A549 treated with ZK216348 at 1 μM for 4 hours (cell line): ENCODE measurements at places on chromosomes 1 and 21. TPM values are rescaled to one million over a fixed set of nuclear protein-coding genes. Genes with fewer than 3 reads are reported as not detected.

The CSF3R gene
- not detected in 5 replicates for total RNA-seq

The PDE4B gene
- total RNA-seq, result 8.6 to 12.6 TPM (median 10.4 TPM) in 5 replicates

The DARS2 gene
- total RNA-seq, result 36.5 to 44.5 TPM (median 42.1 TPM) in 5 replicates

The C1QA gene
- not detected in 5 replicates for total RNA-seq

The GBP5 gene
- 0.18 TPM in 1 of 5 replicates, not detected in the others for total RNA-seq

The CR1L gene
- 0.41 TPM in 1 of 5 replicates, not detected in the others for total RNA-seq

The TMEM54 gene
- total RNA-seq, result 18.7 to 46.8 TPM (median 46.0 TPM) in 5 replicates

The LINGO4 gene
- not detected in 5 replicates for total RNA-seq

The TEX38 gene
- not detected in 5 replicates for total RNA-seq

The UBE2U gene
- not detected in 5 replicates for total RNA-seq

The TMPRSS3 gene
- total RNA-seq, result 0.15 to 0.24 TPM (median 0.21 TPM) in 5 replicates

The MYOC gene
- total RNA-seq, result 0.06 TPM in 1 of 5 replicates, not detected in the others

The HSD3B2 gene
- not detected in 5 replicates for total RNA-seq

The SPATA46 gene
- total RNA-seq, result not detected in 5 replicates

The LCK gene
- total RNA-seq, result not detected in 5 replicates

The KCNE1 gene
- not detected in 5 replicates for total RNA-seq

The RGS4 gene
- 0.21 to 0.31 TPM in 2 of 5 replicates, not detected in the others for total RNA-seq

The FCRLA gene
- not detected in 5 replicates for total RNA-seq

The PGLYRP4 gene
- total RNA-seq, result not detected in 5 replicates

The PDE9A gene
- total RNA-seq, result 1.0 to 1.5 TPM (median 1.2 TPM) in 5 replicates

The OR2T2 gene
- total RNA-seq, result not detected in 5 replicates

The SLC25A34 gene
- 0.12 to 0.48 TPM (median 0.28 TPM) in 5 replicates for total RNA-seq

The RALGPS2 gene
- total RNA-seq, result 15.1 to 24.2 TPM (median 19.4 TPM) in 5 replicates

The BCL2L15 gene
- 0.64 to 2.0 TPM (median 0.86 TPM) in 5 replicates for total RNA-seq

The NEGR1 gene
- not detected in 5 replicates for total RNA-seq
